ENCODE measurements at places on chromosomes 11 and 22.

GRCh38 chr11:83641511-83641910, 355.3 kb upstream of the CCDC90B start:
- DNase-seq: no peak

DNA sequence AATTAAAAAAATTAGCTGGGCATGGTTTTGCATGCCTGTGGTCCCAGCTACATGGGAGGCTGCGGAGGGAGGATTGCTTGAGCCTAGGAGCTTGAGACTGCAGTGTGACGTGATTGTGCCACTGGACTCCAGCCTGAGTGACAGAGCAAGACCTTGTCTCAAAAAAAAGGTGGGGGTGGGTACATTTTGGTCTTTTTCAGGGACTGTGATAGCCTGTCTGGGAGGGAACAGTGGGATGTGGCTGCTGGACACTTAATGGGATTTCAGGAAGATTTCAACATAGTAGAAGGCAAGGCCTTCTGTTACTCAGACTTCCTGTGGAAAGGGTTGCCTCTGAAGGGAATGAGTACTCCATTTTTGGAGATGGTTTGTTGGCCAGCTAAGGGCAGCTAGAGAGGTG, 40.6 kb downstream of the RELT start:
- no peak for DNase-seq

DNA sequence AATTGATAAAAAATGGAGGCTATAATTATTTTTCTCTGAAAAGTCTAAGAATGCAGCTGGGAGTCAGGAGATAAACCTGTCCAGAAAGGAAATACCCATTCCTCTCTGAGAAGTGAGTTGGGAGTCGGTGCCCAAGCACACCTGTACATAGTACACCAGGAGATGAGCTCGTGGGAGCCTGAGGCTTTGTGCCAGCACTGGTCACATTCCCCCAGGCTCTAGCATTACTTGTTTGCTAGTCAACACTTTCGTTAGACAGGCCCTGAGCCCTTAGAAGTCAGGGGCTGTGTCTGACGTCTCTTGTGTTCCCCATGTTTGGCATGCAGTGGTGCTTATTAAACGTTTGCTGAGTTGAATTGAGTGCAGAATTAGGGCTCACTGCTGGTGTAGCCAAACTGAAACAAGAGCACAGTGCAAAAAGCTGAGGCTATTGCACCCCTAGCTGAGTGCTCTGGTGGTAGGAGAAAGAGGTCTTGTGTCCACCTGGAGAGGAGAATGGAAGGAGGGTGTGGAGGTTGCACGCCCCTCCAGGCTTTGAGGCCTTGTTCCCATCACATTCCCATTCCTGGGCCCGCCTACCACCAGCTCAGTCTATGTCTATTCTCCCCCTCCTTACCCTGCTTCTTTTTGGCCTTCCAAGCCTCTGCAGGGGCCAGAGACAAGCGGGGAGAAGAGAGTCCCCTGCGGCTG, 6.8 kb downstream of the ROBO4 start:
- no peak for DNase-seq

DNA sequence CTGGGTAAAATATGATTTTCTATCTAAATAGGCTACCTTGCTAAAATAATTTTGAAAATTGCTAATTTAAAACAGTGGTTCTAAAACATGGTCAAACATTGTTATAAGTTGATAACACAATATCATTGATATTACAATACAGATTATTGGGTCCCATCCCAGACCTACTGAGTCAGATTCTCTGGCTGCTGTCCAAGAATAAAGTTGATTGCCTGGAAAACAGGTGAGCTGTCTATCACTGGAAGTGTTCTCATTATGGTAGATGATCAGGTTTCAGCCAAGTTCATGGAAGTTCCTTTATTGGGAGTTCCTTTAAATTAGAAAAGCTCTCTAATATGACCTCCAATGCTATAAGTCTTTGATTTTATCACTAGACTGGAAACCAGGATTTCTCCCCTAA, 52.3 kb downstream of the SC5D start:
- DNase-seq: no peak

DNA sequence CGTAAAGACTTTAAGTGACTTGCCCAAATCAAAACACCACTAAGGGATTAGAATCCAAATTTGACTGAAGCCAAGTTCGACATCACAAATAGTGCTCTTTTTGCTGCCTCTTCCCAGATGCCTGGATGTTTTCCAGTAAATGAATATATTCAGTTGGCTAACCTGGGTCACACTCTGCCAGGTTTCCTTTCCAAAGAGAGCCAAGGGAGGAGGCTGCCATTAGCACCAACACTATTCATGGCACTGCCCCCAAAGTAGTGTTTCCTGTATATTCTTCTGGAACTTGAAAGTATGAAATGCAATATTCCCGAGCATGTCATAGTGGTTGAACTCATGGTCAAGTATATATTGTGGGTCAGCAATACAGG, 219.3 kb upstream of the UBASH3B start:
- no peak for DNase-seq

DNA sequence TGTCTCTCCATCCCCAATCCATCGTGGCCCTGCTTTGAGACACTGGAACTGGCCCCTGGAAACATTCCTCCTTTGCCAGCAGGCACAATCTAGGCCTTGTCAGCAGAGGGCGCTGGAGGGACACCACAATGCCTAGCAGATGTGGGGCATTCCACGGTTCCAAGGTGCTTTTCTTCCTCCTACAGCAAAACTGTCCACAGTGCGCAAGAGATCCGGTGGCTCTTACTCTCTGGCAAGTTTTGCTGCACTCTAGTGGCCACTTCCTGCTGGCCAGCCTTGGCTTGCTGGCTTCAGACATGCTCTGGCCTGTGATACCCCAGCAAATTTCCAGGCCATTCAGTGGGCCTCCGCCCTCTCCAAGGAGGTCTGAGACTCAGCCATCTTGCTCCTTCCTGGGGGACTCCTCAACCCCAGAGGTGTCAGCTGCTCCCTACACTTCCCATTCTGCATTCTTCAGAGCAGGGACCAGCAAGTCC, 17.1 kb upstream of the RBM4B start:
- peak; percentile 55 for DNase-seq

DNA sequence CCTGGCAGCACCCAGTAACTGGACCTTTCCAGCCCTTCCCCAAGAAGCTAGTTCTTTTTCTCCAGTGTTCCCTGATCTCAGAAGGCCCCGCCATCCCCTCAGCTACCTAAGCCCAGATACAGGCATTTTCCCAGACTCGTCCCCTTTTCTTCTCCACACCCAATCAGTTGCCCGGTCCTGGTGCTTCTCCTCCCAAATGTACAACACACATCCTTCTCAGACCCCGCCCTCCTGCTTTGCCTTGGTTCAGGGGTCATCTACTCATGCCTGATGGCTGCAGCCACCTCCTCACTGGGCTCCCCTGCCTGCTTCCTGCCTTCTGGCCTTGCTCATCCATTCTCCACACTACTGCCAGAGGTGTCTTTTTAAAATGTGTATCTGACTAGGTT, 6.5 kb downstream of the TKFC start:
- DNase-seq: no peak

DNA sequence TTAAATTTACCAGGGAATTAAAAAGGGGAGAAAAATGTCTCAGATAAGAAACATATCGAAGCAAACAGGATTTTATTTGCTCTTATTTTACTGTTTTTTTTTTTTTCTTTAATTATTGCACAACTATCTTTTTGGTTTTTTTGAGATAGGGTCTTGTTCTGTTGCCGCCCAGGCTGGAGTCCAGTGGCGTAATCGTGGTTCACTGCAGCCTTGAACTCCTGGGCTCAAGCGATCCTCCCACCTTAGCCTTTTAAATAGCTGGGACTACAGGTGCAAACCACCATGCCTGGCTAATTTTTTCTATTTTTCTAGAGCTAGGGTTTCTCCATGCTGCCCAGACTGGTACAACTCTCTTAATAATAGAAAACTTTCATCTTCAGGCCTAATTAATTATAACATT, 32.5 kb downstream of the DRG1 start:
- DNase-seq: no peak

DNA sequence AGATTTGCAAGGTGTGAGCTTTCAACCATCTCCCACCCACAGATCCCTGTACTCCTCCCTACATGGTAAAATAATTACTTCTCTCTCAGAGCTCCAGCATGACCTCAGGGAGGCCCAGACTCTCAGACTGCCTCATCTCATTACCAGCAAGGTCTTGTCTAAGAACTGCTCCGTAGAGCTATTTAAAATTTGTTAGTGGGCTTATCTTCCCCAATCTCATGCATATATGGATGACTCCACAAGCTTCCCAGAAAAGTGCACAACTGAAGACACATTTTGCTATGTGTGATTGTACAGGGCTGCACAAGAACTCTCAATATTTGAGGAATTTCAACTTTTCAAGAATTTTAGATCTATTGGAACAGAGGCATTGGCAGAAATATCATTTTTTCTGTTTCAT, 230.3 kb downstream of the CSNK2A3 start:
- no peak for DNase-seq

- no peak for DNase-seq
Measured at GRCh38 chr22:40399621-40400020, 29.2 kb downstream of the SGSM3 start.

- DNase-seq: no peak
Measured at GRCh38 chr22:44406341-44407170, 91.5 kb downstream of the RTL6 start.

- DNase-seq: no peak
Measured at GRCh38 chr11:68584097-68584496, 100.2 kb upstream of the GAL start.

Measured in NK-92 treated with Interleukin-12 subunit alpha and Interleukin-12 subunit beta, amount 100 ng/mL, for 24 hours (cell line).